ENCODE measurements at places on chromosomes 7 and 10. TPM values are rescaled to one million over a fixed set of nuclear protein-coding genes. Genes with fewer than 3 reads are reported as not detected.
A peak's percentile ranks its signal among the peaks of the same experiment; 100 is the strongest.

DNA sequence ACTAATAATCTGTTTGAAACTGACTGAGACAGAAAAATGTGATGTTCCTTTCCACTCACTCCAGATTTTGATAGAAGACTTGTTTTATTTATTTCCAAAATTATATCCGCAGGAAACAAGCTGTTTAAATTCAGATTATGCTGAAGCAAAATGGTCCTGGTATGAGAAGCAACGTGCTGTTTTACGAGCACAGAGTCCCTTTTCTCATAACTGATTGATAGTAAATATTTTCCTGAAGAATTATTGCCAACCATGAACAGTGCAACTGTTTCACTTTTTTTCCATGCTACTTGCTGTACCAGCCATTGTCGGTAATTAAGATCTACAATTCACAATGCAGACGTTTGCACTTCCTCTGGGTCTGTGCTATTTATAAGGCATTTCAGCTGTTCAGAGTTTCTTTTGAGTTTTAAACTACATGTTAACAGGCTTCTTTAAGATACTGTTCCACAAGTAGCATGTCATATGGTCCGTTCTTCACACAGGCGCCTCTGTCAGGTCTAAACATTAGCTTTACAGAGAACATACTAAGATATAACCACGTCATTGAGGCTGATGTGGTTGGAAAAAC, 103.8 kb downstream of the POLL start:
- DNase-seq = no peak

DNA sequence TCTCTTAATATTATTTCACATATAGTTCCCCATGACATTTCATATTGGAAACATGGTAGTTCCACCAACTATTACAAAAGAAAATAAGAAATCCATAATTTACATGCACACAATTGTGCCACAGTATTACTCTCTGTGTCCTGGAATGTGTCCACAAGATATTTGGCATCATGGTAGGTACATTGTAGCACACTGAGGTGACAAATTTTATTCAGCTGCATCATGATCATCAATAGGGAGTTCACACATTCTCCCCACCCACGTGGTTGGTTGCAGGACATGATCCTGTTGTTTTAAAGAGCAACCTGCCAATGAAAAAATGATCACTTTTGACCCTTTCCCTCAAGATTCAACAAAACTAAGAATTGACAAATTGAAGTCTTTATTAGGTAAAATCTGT, 67.1 kb upstream of the HECTD2 start:
- DNase-seq = no peak

The C10orf143 gene
- polyA plus RNA-seq = 4.1 TPM

- no peak for DNase-seq
Observed at GRCh38 chr7:2050511-2050866, 182.3 kb downstream of the MAD1L1 start.

DNA sequence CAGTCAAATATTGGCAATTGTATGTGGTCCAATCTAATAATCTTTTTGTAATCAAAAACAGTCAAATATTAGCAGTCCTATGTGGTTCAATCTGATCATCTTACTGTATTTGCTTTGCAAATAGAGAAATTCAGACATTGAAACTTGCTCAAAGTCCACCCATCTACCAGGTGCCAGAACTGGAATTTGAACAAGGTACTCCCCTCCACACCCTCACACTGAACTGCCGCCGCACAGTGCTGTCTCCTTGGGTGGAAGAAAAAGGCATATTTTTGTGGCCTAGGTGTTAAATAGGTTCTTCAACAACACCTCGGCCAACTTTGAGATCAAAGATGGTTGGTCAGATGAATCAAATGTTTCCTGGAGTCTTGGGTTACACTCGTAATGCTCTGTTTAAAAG, 544.2 kb upstream of the GALNT17 start:
- DNase-seq = no peak

GRCh38 chr7:31647511-31647910, 39.5 kb upstream of the PPP1R17 start:
- DNase-seq = no peak

DNA sequence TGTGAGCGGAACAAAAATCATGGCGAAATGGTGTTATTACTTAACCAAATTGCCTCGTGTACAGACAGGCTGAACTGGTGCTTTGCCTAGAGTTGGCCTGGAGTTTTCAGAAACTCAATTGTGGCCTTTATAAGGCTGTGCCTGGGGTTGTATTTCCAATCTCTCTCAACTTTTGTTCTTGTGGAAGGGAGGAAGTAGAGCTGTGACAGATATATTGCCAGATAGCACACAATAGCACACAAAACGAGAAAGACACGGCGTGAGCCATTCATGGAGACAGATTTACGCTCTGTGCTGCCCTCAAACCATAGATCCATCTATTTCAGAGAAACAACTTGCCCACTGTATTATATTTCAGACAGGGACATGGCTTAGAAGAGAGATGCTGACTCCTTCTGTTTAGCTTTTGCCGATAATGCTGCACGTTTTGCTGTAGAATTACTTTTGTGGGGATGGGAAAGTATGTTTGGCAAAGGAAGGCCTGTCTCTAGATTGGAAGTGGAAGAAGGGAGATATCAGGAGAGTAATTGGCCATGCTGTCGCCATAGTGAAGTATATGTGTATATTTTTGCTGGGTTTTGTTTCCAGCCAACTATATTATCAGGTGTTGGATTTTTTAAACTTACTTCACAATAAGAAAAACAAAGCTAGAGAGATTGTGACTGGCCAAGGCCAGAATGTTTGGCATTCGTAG, 80.4 kb downstream of the AUTS2 start:
- no peak for DNase-seq

The NAT16 gene
- not detected for polyA plus RNA-seq

- peak; percentile 58 for DNase-seq
Observed at GRCh38 chr10:63681993-63682697, 160.9 kb downstream of the REEP3 start.

The SMO gene
- polyA plus RNA-seq = 49.9 TPM

DNA sequence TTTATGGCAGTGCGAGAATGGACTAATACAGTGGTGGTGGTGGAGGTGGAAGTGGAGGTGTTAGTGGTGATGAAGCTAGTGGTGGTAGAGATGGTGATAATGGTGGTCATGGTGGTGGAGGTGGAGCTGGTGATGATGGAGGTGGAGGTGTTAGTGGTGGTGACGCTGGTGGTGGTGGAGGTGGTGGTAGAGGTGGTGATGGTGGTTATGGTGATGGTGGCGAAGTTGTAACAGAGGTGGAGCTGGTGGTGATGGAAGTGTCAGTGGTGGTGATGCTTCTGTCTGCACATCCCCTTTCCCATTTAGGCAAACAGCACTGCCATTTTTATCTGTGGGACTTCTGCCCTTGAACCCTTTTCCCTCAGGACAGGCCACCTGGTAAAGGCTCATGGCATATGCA, 7.4 kb upstream of the PTPRN2 start:
- no peak for DNase-seq

- DNase-seq = peak; percentile 16
Observed at GRCh38 chr7:105399043-105399725, 10.5 kb upstream of the SRPK2 start.

DNA sequence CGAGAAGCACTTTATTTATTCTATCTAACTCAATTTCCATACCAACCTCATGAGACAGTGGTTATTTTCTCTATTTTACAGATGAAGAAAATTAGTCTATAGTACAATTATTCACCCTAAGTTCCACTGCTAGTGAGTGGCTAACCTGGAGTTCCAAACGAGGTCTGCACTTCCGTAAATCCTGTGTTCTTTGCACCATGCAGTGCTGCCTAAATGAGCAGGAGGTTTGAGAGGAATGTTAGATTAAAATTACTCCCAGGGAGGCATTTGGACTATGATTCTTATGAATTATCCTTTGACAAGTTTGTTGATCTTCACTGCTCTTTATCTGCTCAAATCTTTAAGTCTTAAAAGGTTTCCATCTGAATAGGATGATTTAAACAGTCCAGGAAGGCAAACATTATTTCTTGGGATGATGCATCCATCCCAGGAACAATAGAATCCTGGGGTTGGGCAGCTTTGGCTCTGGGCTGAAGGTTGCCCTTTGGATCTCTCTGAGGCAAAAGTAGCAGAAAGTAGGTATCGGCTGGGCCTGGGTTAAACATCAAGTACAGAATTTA, 400.8 kb downstream of the REEP3 start:
- no peak for DNase-seq

The BUD31 gene
- 95.0 TPM for polyA plus RNA-seq

The HMX3 gene
- not detected for polyA plus RNA-seq

GRCh38 chr10:99775850-99776249, 6.6 kb upstream of the ABCC2 start:
- no peak for DNase-seq

The RPEL1 gene
- 0.09 TPM for polyA plus RNA-seq

The ADIRF gene
- 8.2 TPM for polyA plus RNA-seq

- no peak for DNase-seq
Observed at GRCh38 chr7:131642429-131642828, 86.0 kb upstream of the PODXL start.

DNA sequence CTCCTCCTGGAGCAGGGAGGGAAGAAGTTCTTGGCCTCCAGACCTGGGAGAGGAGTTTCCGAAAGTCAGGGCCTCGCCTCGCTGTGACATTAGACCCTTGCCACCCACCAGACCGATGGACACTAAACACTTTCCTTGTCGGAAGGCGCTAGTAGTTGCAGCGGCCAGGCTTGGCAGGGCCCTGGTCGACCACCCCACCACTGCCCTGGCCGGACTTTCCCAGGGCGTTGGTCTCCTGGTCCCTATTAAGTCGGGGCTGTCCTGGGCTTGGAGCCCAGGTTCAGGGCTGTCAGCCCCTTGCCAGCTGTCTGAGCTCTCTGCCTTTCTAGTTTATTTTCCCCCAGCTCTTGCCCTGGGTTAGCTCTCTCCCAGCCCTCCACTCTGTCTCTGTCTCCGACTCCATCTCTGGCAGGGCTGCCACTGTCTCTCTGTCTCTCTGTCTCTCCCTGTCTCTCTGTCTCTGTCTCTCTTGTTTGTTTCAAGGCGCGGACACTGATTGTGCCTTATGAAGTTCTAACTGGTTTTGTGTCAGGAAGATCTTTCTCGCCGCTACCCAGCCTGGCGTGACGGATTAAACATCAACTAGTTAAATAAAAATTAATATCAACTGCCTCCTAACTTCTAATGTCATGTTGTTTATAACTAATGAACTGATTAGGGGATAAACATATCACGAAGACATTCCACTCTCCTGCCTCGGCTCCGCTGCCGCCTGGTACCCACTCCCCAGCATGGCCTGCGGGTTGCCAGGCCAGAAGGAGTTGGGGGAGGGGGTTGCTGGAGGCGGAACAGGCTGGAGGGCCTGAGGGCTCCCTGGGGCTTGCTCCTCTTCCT, 13.8 kb upstream of the PAX2 start:
- DNase-seq = no peak

The GIMAP1 gene
- 4.6 TPM for polyA plus RNA-seq

DNA sequence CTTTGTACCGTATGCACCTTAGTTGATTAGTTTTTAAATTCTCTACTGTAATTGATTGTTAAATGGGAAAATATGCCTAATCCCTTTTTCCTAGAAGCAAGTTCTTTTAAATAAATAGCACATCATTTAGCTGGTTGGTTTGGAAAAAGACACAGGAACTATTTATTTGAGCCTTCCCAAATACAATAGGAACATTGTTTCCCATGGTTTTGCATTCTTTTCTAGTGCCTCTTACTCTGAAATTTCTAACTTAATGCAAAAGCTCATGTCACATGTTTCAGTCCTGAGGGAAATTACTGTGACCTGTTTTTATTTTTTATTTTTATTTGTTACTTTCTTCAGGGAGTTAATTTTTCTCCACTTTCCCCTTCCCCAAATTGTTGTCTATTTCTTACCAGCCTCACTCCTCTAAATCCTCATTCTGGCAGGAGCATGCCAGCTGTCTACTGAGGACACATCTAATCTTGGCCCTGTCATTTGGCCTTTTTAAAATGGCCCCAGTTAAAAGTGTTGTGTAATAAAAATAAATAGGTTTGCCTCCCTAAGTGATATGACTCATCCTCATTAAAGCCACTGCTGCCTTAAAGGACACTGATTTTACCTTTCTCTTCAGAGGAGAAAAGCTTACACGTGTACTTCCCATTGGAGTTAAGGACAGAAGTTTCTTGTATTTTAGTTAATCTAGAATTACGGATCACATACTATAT, 94.5 kb downstream of the PPP1R3A start:
- no peak for DNase-seq

GRCh38 chr7:151063212-151063561, 3.8 kb downstream of the SLC4A2 start:
- DNase-seq = no peak

The HOXA7 gene
- polyA plus RNA-seq = 5.4 TPM

The ARF5 gene
- 266 TPM for polyA plus RNA-seq

GRCh38 chr10:75541411-75541810, 110.0 kb downstream of the LRMDA start:
- no peak for DNase-seq

DNA sequence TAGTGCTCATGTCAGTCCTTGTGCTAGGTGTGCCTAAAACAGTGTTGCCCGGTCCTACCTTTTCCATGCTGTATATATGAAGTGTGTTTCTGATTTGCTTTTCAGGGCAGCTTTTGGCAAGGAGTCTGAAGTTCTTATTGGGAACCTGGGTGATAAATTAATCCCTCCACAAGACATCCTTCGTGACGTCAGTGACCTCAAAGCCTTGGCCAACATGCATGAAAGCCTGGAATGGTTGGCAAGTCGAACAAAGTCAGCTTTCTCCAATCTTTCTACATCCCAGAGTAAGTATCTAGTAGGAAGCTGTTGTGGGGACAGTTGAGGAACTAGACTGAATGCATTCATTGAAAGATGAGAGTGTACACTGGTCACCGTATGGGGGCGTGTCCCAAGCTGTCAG, 189.4 kb upstream of the LRGUK start:
- no peak for DNase-seq

- DNase-seq = no peak
Observed at GRCh38 chr7:32803406-32804141, 88.0 kb downstream of the KBTBD2 start.

DNA sequence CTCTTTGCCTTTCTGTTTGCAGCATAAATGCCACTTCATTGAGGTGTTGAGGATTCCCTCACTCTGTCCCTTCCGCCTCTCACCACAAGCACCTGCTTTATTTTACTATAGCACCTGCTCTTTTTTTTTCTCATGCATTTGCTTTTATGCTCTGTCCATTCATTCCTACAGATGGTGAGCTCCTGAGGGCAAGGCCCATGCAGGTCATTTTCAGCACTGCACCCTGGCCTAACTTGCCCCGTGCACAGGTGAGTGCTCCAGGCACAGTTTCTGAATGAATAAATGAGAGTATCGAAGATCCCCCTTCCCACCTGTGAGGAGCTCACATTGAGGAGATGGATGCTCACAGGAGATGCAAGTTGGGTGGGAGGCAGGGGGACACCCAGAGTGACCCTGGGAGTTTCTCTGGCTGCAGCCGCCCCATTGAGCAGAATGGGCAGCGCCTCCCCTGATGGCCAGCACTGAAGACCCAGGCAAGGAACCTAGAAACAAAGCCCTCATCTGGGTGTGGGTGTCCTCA, 1.2 kb upstream of the AKR1E2 start:
- DNase-seq = no peak

GRCh38 chr10:77906951-77907421, 19.6 kb downstream of the DLG5 start:
- no peak for DNase-seq

- no peak for DNase-seq
Observed at GRCh38 chr10:70930263-70931000, 42.1 kb upstream of the PCBD1 start.

The CTAGE15 gene
- 2.1 TPM for polyA plus RNA-seq

The KCND2 gene
- polyA plus RNA-seq = 0.38 TPM

- DNase-seq = no peak
Observed at GRCh38 chr10:115861455-115861854, 411.6 kb downstream of the GFRA1 start.

The WEE2 gene
- polyA plus RNA-seq = 0.60 TPM

- DNase-seq = peak; percentile 72
Observed at GRCh38 chr10:13990946-13991345, 339.8 kb downstream of the FRMD4A start.
